Peyer's patch (tissue), 4 donors: ENCODE measurements at places on chromosomes 3 and 15. TPM values are rescaled to one million over a fixed set of nuclear protein-coding genes. Genes with fewer than 3 reads are reported as not detected.

Gene PCOLCE2
- 3.2 TPM for total RNA-seq

Gene ETV5
- total RNA-seq: 4.9 TPM

Gene A4GNT
- total RNA-seq: not detected

Gene FANCD2OS
- not detected for total RNA-seq

Gene NMNAT3
- total RNA-seq: 46.2 TPM

Gene CFAP100
- total RNA-seq: not detected

DNA sequence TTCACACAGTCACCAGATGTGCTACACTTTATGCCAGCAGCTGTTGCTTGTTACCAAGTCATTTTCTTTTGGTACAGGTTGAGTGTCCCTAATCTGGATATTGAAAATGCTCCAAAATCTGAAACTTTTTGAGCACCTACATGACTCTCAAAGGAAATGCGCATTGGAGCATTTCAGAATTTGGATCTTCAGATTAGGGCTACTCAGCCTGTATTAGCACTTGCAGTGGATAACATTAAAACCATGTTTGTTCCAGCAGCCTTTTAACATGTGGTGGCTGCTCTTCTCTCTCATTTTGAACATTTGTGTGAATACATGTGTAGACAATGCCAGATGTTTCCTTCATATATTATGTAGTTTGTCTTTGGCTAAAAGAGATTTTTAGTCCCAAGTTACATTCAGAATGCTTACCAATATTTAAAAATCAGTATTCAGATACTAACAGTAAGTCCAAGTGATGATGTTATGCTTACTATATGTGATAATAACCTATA lies 230.9 kb upstream of the UBE2E1 start:
- no peak for DNase-seq

DNA sequence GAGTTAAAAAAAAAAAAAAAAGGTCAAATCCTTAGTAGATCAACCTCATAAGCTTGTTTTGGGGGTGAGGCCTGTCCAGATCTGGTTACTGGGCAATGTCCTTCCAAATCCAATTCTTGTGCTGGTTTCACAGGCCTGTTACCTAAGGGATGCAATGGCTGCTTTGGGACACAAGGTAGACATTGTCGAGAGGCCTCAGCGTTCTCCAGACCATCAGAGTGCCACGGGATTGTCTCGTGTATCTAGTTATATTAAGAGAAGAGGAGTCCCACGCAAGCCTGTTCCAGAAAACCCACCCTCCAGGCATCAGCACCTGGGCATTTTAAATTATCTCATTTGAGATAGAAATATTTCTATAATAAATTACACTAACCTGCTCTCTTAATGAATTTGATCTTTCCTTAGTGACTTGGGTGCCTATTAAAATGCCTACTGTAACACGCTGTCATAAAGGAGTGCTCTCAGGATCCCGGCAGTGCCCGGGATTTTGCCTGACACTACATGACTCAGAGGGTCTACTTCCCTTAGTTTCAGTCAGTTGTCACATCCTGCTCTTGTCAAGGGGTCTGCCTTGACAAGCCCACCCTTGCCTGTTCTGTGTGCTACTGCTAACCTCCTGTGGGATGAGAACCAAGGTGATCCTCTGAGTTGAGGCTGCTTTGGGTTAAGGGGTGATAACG lies 116.0 kb downstream of the LIPC start:
- DNase-seq: no peak

- no peak for DNase-seq
Measured at GRCh38 chr3:23440416-23441294, 237.5 kb downstream of the UBE2E2 start.

DNA sequence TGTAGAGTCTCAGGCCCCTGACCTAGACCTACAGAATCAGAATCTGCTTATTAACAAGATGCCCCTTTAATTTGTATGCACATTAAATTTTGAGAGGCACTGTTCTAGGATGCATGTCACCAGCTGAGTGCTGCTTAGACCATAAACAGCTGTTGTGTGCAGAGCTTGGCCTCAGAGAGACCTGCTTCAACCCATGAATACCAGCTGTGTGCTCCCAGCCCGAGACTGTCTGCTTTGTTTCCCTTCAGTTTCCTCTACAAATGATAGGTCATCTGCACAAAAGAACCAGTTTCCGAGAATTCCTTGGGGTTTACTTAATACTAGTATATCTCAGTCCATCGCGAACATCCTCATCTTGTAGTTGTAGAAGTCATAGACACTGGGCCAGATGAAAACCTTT lies 158.5 kb upstream of the PFN2 start:
- no peak for DNase-seq

DNA sequence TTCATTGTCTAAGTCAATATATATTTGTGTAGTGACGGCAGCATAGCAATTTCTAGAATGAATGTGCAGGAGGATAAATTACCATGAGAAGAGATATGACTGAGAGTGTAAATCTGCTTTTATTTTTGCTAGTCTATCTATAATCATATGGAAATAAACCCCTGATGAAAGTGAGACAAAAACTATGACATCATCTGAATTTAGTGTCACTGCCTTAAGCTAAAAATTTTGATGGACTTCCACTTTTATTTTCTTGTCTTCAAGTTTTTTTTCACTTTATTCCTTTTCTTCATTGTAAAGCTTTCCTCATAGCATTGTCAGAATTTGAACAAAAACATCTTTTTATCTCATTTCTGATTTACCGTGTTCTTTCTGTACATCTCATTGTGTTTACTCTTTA lies 242.0 kb downstream of the CHST2 start:
- DNase-seq: no peak

GRCh38 chr3:31498791-31499190 lies 33.9 kb upstream of the STT3B start:
- no peak for DNase-seq
